Renal cortex interstitium (tissue), 15 donors: ENCODE measurements at places on chromosomes 5 and 9. TPM values are rescaled to one million over a fixed set of nuclear protein-coding genes. Genes with fewer than 3 reads are reported as not detected.
A peak's percentile ranks its signal among the peaks of the same experiment; 100 is the strongest.

DNA sequence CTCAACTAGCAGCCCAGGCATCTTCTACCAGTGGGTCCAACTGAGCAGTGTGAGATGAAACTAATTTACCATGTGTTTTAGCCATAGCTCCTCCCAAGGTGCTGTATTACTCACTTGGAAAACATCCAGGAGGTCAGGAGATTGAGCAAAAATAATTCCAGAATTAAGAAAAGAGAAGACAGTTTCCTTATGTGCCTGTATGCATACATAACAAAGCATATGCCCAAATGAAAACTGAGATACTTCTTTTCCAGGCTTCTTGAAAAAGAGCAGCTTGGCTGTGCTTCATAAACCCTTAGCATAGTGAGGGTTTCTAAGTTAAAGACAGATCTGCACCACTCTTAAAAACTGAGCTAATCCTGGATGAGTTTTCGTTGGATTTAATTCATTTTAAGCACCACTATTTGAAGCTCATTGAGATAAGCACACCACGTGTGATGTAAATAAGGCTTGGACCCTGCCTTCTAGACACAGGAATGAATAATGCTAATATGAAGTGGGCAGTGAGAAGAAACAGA lies 119.4 kb downstream of the ADAMTS12 start:
- DNase-seq, result no peak

- peak; percentile 8 for DNase-seq
Observed at GRCh38 chr5:13478831-13479465, 465.5 kb downstream of the DNAH5 start.

Gene PLAC8L1
- 1.0 TPM for polyA plus RNA-seq

DNA sequence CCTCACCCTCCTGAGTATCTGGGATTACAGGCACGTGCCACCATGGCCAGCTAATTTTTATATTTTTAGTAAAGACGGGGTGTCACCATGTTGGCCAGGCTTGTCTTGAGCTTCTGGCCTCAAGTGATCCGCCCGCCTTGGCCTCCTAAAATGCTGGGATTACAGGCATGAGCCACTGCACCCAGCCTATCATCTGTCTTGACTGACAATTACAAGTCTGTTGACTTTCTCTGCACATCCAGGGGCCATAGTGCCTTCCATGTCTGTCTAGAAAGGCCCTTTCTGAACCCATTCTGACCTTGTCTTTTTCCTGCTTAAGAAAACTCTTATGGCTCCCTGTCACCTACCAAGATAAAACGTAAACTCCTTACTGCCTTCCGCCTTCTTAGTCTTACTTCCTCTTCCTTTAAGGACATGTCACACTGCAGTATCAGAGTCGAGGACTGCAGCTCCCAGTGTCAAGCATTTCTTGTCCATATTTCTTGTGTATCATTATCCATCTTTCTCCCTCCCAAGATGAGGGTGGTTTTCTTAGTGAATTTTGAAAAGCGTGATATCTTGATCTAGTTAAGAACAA lies 49.9 kb upstream of the SHB start:
- no peak for DNase-seq

DNA sequence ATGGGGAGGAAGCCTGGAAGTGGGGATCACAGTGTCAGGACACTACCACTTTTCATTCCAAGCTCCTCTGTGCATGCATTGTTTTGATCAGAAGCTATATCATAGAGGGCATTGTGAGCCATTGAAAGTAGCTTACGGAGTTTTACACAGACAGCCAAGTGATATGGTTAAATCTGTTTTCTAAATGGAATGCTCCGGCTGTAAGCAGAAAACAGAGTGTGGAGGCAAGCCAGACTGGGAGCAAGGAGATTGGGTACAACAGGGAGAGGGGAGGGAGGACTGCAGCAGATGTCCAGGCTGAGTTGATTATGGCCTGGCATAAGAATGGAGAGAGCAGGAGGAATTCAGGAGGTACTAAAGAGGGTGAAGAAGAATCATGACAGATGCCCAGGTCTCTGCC lies 15.5 kb upstream of the SOWAHA start:
- DNase-seq, result no peak

DNA sequence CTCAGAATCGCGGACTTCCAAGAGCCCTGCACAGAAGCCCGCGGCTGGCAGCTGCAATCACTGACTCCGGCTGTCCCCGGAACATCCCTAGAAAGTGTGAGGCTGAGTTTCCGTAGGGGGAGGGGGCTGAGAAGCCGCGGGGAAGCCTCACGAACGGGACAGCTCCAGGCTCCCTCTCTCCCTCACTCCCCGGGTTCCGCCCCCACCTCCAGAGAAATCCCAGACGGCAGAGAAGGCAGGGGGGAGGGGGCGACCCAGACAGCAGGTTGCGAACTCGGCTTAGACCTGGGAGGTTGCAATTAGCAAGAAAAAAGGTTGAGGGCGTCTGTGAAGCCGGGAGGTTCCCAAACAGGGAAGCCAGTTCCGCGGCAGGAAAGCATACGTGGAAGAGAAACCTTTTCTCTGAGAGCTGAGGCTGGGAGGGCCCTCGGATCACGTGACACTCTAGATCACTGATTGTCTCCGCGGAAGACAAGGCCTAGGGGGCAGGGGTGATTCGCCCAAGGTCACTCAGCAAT lies 73.8 kb upstream of the CPLX2 start:
- no peak for DNase-seq

Gene DEPDC1B
- polyA plus RNA-seq, result 32.0 TPM

DNA sequence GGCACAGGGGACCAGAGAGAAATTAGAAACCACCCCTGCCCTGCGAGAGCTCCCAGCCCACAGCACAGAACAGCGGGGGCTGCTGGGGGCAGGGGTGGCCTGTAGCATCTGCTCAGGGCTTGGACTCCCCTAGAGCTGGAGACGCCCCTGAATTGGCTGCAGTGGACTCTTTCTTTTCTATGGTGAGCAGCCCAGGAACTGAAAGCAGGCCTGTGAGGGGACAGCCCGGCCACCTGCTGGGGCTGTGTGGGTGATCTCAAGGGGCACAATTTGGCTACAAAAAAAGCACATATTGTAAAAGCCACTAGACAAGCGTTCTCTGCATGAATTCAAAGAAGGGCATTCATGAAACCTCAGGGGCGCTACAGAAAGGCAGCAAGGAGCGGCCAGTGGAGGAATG lies 57.5 kb upstream of the ICE1 start:
- DNase-seq, result no peak
